ENCODE measurements at places on chromosomes 4 and X. TPM values are rescaled to one million over a fixed set of nuclear protein-coding genes. Genes with fewer than 3 reads are reported as not detected.

Gene SHISA3
- total RNA-seq, result 0.17 TPM

Gene HPGD
- 0.33 TPM for total RNA-seq

Gene EMCN
- total RNA-seq, result 0.29 TPM

Gene SPIN2A
- 0.99 TPM for total RNA-seq
